ENCODE measurements at places on chromosomes 5 and 9. TPM values are rescaled to one million over a fixed set of nuclear protein-coding genes. Genes with fewer than 3 reads are reported as not detected.
A peak's percentile ranks its signal among the peaks of the same experiment; 100 is the strongest.

Gene SAXO1
- total RNA-seq = 0.41 TPM

GRCh38 chr5:1511048-1511447 lies 12.7 kb downstream of the LPCAT1 start:
- H3K4me3 ChIP-seq = no peak overlapping the region
- no peaks in the 10 kb centered on the region for H3K36me3 ChIP-seq
- H3K4me1 ChIP-seq = no peaks in the 10 kb centered on the region
- no peak overlapping the region for H3K27ac ChIP-seq

Gene LCN15
- 11.9 TPM for total RNA-seq

DNA sequence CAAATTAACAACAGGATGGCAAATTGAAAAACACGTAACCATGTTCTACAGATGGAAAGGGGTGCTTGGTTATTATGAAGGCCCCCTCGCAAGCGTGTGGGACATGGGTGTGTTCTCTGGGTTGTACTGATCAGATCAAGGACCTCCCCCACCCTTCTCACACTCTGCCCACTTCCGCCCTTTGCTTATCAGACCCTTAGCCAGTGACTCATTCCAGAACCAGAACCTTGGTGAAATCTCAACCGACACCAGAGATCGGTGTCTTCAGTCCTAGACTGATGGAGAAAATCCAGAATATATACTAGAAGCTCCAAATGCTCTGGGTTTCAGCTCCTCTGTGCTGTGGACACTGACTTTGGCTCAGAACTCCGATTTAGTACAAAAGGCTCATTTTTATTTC lies 64.9 kb downstream of the PTTG1 start:
- no peaks in the 10 kb centered on the region for H3K36me3 ChIP-seq
- H3K4me1 ChIP-seq = no peaks in the 10 kb centered on the region
- no peak for DNase-seq
- H3K27me3 ChIP-seq = no peaks in the 10 kb centered on the region
- H3K4me3 ChIP-seq = no peak overlapping the region

- H3K4me3 ChIP-seq = no peak overlapping the region
- H3K36me3 ChIP-seq = no peaks in the 10 kb centered on the region
- H3K27ac ChIP-seq = no peak overlapping the region
- DNase-seq = no peak
Measured at GRCh38 chr9:134211811-134212485, 47.6 kb upstream of the RNU6ATAC start.

Gene NTRK2
- 10.1 TPM for total RNA-seq

DNA sequence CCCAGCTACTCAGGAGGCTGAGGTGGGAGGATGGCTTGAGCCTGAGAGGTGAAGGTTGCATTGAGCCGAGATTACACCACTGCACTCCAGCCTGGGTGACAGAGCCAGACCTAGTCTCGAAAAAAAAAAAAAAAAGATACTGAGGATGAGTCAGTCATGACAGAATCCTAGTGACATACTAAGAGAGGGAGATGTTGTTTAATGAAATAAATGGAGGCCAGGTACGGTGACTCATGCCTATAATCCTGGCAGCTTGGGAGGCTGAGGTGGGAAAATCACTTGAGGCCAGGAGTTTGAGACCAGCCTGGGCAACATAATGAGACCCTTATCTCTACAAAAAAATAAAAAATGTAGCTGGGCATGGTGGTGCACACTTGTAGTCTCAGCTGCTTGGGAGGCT lies 107.2 kb downstream of the ZFAND5 start:
- H3K4me1 ChIP-seq = no peaks in the 10 kb centered on the region
- DNase-seq = no peak

- no peaks in the 10 kb centered on the region for H3K27me3 ChIP-seq
- H3K4me3 ChIP-seq = no peak overlapping the region
- no peaks in the 10 kb centered on the region for H3K36me3 ChIP-seq
- no peak for DNase-seq
- peaks cover 24% of the 10 kb centered on the region for H3K4me1 ChIP-seq
- H3K27ac ChIP-seq = peak overlapping the region; percentile 66
Measured at GRCh38 chr9:91817106-91817492, 132.9 kb downstream of the ROR2 start.

DNA sequence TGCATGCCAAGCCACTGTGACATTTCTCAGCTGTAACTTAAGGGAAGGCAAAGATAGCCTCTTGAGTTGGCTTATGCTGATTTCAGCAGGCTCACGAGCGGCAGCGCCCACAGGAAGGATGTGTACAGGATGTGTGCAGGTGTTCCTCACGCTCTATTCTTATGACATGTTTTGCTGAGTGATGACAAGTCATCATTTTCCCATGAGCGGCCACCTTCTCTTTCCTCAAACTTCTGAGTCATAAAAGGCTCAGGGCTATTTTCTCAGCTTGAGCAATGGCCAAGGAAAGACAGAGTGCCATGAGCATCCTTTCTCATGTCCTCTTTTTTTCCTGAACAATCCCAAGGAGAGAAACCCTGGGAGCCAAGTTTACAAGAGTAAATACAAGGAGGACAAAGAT lies 365.9 kb downstream of the PLK2 start:
- H3K4me1 ChIP-seq = no peaks in the 10 kb centered on the region
- H3K27ac ChIP-seq = no peak overlapping the region
- H3K27me3 ChIP-seq = no peaks in the 10 kb centered on the region
- H3K36me3 ChIP-seq = no peaks in the 10 kb centered on the region
- DNase-seq = no peak

DNA sequence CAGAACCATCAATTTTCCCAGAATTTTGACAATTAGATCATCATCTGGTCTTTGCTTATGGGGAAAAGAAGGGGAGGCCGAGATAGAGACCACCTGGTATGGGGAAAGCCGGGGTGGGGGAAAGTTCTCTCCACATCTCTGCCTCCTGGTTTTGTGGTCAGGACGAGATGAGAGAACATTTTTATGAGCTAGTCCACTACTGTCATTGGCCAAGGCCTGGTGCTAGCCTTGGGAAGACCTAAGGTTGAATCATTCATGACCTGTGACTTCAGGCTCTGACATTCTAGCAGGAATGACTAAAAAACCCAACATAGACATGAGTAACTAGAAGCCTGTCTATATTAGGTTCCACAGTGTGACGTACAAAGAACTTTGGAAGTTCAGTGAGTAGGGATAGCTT lies 135.2 kb downstream of the PTTG1 start:
- DNase-seq = no peak
- no peaks in the 10 kb centered on the region for H3K36me3 ChIP-seq
- no peaks in the 10 kb centered on the region for H3K4me1 ChIP-seq
- H3K4me3 ChIP-seq = no peak overlapping the region
- H3K27ac ChIP-seq = no peak overlapping the region

Gene PCDHA3
- total RNA-seq = not detected

DNA sequence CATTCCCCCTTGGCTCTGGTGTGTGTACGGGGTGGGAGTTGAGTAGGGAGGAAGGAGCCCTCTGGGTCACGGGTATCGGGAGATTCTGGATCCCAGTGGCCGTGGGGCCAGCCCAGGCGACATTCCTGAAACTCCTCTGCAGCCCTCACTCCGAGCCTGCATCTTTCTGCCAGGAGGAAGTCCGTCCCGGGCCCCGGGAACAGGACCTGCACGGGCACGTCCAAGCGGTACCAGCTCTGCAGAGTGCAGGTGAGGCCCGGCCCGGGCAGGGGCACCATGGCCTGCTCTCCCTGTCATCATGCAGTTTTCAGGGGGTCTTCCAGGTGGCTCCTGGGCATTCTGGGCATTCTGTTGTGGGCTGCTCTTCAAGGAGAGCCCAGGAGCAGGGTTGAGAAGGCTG lies 3.7 kb downstream of the ADAMTSL2 start:
- no peak for DNase-seq
- H3K36me3 ChIP-seq = no peaks in the 10 kb centered on the region
- H3K4me3 ChIP-seq = no peak overlapping the region
- H3K27me3 ChIP-seq = peaks cover 27% of the 10 kb centered on the region
- H3K27ac ChIP-seq = no peak overlapping the region

DNA sequence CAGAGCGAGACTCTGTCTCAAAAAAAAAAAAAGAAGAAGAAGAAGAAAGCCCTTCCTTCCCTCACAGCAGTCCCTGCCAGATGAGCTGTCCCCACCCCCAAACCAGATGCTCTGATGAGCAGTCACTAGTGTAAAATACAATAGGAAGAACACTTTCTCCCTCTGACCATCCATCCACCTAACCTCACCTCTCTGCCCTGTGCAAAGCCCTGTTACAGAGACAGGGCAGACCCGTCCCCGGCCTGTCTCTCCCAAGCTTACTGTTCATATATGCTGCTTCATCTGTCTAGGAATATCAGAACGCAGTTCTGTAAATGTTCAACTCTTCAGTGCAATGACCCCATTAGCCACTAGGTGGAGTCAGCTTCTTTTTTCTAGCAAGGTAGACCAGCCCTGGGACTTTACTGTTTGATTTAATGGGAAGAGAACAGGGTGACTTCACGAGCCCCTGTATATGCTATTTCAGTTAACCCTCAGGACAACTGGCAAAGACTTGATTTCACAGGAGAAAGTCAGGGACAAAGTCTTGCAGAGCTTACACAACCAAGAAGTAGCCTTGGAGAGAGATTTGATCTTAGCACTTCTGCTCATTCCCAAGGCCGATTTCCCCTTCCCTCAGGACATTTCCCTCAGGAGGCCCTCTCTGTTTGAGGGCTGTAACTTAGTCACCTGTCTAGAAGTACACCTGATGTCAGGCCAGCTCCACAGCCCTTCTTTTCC lies 14.9 kb upstream of the FGFR4 start:
- H3K4me1 ChIP-seq = no peaks in the 10 kb centered on the region
- no peak overlapping the region for H3K27ac ChIP-seq
- H3K27me3 ChIP-seq = no peaks in the 10 kb centered on the region
- DNase-seq = peak; percentile 81
- H3K4me3 ChIP-seq = no peak overlapping the region
- no peaks in the 10 kb centered on the region for H3K36me3 ChIP-seq

Gene GNA14
- total RNA-seq = 12.6 TPM

Gene RNF20
- 16.7 TPM for total RNA-seq

DNA sequence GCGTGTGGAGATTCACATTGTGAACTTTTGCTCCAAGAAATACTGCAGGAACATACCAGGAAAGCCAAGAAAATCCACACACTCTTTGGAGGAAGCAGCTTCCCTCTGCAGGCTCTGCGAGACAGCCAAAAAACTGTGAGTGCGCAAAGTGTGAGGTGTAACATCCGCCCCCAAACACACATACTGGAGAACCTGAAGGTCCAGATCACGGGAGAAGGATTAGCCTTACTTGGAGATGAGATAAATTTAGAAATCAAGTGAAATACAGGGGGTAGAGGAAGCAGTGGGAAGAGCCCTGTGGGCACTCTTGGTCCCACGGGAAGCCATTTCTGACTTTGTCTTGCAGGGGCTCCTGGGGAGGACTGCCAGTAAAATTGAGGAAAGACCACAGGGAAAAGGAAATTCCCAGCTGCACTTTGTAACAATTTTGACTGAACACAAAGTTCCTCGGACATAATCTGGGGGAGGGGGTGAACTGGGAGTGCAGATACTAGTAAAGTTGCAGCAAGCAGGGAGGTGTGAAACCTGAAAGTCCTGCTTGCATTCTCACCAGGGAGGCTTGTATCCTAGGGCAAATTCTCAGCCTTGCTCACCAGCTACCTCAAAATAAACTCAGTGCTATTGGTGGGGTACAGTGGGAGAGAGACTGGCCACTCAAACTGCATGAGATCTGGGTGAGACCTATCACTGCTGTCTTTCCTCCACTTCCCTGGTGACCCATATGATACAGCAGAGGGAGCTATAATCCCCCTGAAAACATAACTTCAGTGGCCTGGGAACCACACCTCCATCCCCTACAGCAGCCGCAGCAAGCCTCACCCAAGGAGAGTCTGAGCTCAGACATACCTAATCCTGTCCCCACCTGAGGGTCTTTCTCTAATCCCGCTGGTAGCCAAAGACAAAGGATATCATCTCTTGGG lies 109.1 kb downstream of the ALDH1A1 start:
- no peaks in the 10 kb centered on the region for H3K27me3 ChIP-seq
- H3K4me3 ChIP-seq = no peak overlapping the region
- H3K36me3 ChIP-seq = no peaks in the 10 kb centered on the region

Gene STK32A
- not detected for total RNA-seq

DNA sequence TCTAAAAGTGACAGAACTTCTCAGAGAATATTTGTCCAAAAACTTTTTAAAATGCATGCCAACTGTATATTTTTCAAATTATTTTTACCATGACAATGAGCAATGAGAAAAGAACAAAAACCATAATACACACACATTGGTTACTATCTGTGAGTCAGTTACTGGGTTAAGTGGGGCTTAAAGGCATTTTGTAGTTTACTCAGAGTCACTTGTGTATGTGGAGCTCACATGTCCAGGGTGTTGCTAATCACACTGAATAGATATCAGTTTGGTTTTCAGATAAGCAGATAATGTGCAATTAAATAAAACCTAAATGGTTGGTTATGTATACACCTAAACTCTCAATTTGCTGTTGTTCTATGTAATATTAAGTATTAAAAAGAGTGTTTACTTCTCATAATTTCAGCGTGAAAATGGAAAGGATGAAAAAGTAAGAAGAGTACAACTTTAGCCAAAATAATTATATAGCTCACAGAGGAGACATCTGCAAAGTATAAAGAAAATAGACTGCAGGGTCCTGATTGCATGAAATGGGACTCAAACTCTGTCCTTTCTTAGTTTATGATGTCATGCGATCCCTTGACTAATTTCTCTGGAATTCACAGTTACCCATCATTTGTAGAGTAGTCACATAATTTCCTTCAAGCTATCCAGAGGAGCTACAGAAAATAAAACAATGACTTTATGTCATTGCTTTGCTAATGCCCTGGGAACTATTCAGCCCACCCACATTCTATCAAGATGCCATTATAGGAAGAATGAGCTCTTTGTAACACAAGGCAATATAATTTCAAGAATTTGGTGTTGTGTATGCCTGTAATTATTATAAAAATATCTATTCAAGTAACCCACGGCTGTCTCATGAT lies 388.0 kb upstream of the ZNF608 start:
- H3K4me1 ChIP-seq = no peaks in the 10 kb centered on the region
- H3K36me3 ChIP-seq = no peaks in the 10 kb centered on the region
- H3K27ac ChIP-seq = no peak overlapping the region
- no peak overlapping the region for H3K4me3 ChIP-seq
- DNase-seq = no peak
- no peaks in the 10 kb centered on the region for H3K27me3 ChIP-seq

GRCh38 chr5:173625261-173625660 lies 8.8 kb upstream of the BOD1 start:
- no peaks in the 10 kb centered on the region for H3K4me1 ChIP-seq
- H3K36me3 ChIP-seq = no peaks in the 10 kb centered on the region
- H3K4me3 ChIP-seq = no peak overlapping the region
- no peaks in the 10 kb centered on the region for H3K27me3 ChIP-seq
- no peak for DNase-seq

GRCh38 chr5:120538149-120538548 lies 74.0 kb downstream of the PRR16 start:
- no peak for DNase-seq
- H3K27ac ChIP-seq = no peak overlapping the region
- H3K27me3 ChIP-seq = no peaks in the 10 kb centered on the region
- no peak overlapping the region for H3K4me3 ChIP-seq

Gene PCDHB15
- 1.1 TPM for total RNA-seq

GRCh38 chr9:123523001-123523400 lies 167.0 kb downstream of the CRB2 start:
- H3K27ac ChIP-seq = no peak overlapping the region
- no peak for DNase-seq
- no peaks in the 10 kb centered on the region for H3K27me3 ChIP-seq
- H3K4me1 ChIP-seq = no peaks in the 10 kb centered on the region

Gene SHOC1
- not detected for total RNA-seq

Gene CNTNAP3B
- 5.6 TPM for total RNA-seq

Gene PTGES
- 3.5 TPM for total RNA-seq

Gene NR2F1
- total RNA-seq = 1.5 TPM

Gene PLPP6
- 22.7 TPM for total RNA-seq

- no peak overlapping the region for H3K4me3 ChIP-seq
- DNase-seq = no peak
- no peak overlapping the region for H3K27ac ChIP-seq
- no peaks in the 10 kb centered on the region for H3K27me3 ChIP-seq
- H3K4me1 ChIP-seq = no peaks in the 10 kb centered on the region
Measured at GRCh38 chr5:45038366-45038987, 229.7 kb downstream of the MRPS30 start.
